ENCODE measurements at places on chromosomes 7 and 10.

DNA sequence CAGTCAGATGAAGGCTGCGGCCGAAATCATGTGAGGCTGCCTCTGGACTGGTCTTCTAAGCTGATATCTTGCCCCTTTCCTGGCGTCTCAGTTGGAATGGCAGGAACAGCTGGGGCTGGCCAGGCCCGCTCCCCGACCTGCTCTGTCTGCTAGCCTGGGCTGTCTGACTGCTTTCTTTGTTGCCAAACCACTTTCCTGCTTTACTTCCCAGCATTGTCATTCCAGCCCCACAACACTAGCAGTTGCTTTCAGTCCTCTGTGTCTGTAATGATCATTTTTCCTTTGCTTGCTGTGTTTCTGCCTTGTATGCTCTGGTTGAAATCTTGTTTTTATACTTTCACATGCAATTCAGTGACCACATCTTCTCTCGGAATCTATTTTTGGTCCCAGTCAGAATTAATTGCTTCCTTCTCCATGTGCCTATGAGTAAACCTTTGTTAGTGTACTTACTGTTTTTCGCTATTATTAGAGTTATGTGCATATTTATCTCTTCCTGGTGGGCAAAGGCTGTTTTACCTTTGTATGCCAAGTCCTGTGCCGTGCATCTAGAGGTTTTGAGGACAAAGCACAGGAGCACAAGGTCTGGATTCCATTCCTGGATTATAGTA is 21.6 kb downstream of the PRPF18 start:
- DNase-seq, result no peak

GRCh38 chr7:92809760-92810573 is 26.4 kb downstream of the CDK6 start:
- no peak for DNase-seq

DNA sequence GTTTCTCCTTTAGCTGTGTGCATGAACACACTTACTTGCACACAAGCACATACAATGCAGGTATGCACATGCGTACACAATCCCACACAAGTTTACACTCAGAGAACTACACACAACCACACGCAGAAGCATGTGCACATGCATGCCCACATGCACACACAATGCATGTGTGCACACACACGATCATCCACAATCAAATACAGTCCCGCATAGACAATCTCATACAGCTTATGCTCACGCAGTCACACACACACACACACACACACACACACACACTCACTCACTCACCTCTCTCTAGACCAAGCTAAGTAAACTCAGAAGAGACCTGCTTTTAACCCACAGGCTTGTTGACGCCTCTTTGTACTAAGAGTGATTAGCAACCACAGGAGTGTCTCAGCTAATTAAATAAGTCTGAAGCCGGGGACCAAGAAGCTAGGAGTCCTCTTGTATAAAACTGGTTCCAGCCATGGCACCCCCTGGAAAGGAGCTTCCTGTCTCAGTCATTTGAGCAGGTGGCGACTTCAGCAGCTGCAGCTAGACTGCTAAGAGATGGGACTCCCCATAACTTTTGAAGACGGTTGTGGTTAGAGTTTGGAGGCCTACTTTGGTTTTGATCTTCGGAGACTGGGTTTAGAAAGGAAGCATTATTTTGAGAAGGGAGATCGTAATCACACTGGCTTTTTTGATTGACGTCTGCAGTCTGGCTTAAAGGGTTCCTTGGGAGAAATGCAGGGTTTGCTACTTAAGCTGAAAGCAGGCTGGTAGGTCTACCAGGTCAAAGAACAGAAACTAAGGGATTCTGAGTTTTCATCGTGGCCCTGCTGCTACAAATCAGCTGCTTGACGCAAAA is 82.3 kb upstream of the ADRB1 start:
- peak; percentile 40 for DNase-seq

- no peak for DNase-seq
These were observed 56.8 kb downstream of the ZNF438 start for GRCh38 chr10:30974773-30975415.
